Natural killer cell (primary cell): ENCODE measurements at places on chromosomes 3 and 15. TPM values are rescaled to one million over a fixed set of nuclear protein-coding genes. Genes with fewer than 3 reads are reported as not detected.

MAP6D1 gene
- 2.4 TPM for total RNA-seq

CTXN2 gene
- total RNA-seq, result not detected

NBEAL2 gene
- 532 TPM for total RNA-seq

ZSCAN2 gene
- total RNA-seq, result 5.0 TPM

EOGT gene
- 10.8 TPM for total RNA-seq

SOX14 gene
- total RNA-seq, result not detected

WDR93 gene
- not detected for total RNA-seq

SLITRK3 gene
- not detected for total RNA-seq

ZNF501 gene
- total RNA-seq, result 1.7 TPM

MNS1 gene
- total RNA-seq, result not detected

C3orf49 gene
- total RNA-seq, result not detected
